ENCODE measurements at places on chromosomes 6 and 20. TPM values are rescaled to one million over a fixed set of nuclear protein-coding genes. Genes with fewer than 3 reads are reported as not detected.

TRIM10 gene
- total RNA-seq = not detected

OR2H2 gene
- not detected for total RNA-seq

HLA-F gene
- total RNA-seq = 185 TPM

- peak; percentile 74 for DNase-seq
Observed at GRCh38 chr6:26031595-26032339, 55.5 kb upstream of the HFE start.

DNA sequence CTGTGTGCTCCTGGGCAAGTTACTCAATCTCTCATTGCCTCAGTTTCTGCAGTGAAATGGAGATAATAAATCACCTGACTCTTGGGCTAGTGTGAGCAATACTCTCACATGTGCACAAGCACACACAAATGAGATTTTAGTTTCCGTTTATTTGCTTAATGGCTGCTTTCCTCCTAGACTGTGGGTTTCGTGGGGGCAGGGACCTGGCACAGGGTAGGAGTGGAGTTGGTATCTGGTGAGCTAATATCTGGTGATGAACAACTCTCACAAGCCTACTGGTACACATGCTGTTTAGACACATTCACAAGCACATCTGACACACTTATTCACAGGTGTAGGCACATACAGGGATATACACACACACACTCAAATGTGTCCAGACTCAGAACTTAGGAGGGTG, 73.8 kb downstream of the TOX2 start:
- no peak for DNase-seq

- DNase-seq = no peak
Observed at GRCh38 chr20:32898729-32899128, 40.0 kb downstream of the EFCAB8 start.

- no peak for DNase-seq
Observed at GRCh38 chr6:121335087-121336008, 1.1 kb upstream of the TBC1D32 start.

DNA sequence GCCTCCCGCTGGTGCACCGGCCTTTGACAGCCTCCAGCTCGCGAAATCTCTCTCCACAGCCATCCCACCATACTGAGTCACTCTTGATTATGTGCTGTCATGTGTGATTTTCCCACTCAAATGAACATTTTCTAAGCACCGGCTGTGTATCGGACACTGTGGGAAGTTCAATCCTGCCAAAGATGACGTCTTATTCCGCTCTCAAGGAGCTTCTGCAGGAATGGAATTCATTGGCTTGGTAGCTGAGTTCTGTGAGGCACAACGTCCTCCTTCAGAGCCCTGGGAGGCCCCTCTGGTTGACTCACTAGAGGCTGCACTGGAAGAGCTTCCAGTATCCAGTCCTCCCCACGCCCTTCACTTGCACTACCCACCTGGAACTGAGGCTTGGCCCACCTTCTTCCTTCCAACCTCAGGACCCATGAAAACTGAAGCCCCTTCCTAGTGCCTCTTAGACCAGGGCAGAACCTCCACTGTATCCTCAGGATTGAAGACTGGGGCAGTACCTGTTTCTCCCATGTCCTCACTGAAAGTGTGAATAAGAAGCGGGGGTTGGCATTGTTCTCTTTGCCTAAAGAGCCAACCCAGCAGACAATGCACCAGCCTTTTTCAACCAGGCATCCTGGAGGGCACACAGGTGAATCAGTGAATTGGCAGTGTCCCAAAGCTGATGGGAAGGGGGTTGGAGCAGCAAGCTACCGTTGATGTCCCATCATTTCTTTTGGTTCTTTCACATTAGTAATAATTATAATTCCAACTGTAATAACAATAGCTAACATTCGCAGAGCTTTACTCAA, 1.7 kb downstream of the UNC5CL start:
- no peak for DNase-seq

Measured in activated T-cell treated with anti-CD3 and anti-CD28 coated beads, Interleukin-2, amount 50 U/mL, for 4 hours (primary cell).